ENCODE measurements at places on chromosomes 6 and 20.

GRCh38 chr6:135880066-135880972 lies 28.8 kb downstream of the PDE7B start:
- DNase-seq = peak; percentile 90

DNA sequence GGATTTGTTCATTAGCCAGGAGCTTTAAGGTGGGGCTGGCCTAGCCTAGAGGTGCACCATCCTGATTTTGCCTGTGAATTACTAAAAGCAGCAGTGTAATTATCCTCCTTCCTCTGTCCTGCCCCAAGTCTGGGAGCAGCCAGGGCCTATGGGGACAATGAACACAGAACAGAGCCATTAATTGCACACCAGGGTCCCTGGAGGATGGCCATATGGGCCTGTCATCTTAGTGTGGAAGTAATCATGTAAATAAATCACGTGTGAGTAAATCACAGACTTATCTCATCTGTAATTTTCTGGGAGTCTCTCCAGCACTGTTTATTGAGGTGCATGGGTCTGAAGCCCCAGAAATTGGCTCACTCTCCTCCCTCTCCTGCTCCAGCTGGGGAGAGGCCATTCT lies 176.3 kb downstream of the LRFN2 start:
- no peak for DNase-seq

DNA sequence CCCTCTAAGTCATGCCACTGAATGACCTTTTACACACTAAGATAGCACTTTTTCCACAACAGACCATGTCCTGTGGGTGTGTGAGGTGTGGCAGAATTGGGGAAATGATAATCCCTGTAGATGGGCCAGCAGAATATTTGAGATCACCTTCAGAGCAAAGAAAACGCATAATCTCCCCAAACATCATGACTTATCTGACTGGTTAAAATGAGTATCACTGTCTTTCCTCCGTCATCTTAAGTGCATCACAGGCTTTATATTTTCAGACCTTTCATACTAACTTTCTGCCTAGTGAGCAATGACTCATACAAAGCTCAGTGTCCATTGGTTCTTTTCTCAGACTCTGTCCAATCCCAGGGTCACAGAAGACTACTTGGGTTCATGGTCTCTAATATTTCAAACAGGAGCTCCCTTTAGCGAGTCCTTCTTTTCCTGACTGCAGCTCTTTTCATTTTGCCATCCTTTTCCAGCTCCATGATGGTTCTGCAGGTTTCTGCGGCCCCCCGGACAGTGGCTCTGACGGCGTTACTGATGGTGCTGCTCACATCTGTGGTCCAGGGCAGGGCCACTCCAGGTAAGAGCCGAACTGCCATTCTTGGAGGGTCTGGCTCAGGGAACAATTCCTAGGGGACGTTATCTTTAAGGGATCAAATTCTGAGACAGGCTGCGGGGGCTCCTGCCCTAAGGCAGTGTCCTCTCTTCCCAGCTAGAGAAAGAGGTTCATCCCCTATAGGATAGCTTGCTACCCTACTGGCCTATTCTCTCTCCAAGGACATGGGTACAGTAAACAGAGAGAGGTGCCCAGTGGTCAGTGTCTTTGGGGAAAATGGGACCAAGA lies at the start of gene HLA-DPB1:
Gene HLA-DPB1, plus strand, starts transcription at position 423 of the 838 bp plus-strand sequence. Its CDS starts 52 bp downstream, at position 475.
- DNase-seq = peak; percentile 22

DNA sequence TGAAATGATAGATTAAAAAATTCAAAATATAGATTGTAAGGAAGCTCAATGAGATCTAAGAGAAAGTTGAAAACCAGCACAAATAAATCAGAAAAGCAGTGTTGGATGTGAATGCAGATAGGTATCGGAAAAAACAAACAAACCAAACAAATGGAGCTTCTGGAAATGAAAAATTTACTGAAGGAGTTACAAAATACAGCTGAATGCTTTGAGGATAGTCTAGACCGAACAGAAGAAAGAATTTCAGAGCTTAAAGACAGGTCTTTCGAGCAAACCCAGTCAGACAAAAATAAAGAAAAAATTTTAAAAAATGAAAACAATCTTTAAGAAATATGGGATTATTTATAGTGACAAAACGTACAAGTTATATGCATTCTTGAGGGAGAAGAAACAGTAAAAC lies 146.7 kb downstream of the FAM83B start:
- DNase-seq = no peak

- no peak for DNase-seq
Measured at GRCh38 chr20:38296433-38296832, 7.5 kb upstream of the BPI start.

GRCh38 chr6:82419859-82420258 lies 56.2 kb downstream of the TPBG start:
- DNase-seq = no peak

DNA sequence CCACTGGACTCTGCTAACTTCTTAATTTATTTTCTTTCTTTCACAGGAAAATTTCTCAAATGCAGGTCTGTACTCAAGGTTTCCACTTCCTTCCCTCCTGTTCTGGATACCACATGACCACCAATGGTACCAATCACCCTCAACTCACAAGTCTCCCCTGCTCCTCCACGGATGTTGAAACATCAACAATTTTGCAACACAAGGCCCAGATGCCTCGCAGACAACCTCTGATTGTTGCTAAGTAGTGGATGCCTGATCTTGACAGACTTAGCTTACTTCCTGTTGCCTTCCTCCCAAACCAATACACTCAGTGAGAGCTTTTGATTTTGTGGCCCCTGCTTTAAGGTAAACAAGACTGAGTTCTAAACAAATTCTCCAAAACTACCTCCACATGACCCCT lies 146.6 kb downstream of the FRK start:
- no peak for DNase-seq

DNA sequence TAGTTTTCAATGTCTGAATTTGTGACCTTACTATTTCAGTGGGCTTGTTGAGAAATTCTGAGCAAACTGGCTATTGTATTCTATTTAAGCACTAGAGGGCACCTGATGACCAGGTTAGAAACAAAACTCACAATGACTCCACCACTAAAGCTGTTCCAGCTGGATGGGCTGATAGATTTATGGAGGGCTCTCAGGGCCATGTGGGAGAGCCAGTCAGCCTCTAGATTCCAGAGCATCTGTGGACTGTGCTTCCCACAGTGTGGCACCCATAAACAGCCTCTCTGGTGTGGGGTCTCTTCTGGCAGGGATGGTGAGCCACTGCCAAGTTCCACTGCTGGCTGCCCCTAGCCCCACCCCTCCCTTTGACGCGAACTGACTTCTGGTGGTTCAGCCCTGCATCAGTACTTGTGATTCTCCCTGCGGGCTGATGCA lies 29.2 kb downstream of the C6orf58 start:
- DNase-seq = peak; percentile 29

DNA sequence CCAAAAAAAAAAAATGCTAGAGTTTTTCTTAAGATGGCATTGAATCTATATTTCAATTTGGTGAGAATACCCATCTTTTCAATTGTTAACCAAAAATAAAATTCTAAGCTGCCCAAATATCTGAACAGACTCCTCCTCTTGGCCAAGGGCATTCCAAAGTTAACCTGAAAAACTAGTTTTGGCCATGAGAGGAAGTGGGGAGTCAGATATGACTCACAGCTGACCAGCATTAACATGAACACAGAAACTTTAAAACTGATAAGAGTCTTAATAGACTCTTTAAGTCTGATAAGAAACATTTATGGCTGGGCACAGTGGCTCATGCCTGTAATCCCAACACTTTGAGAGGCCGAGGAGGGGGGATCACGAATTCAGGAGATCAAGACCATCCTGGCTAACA lies 171.3 kb downstream of the FAXC start:
- no peak for DNase-seq

GRCh38 chr6:55963301-55963700 lies 87.9 kb upstream of the BMP5 start:
- DNase-seq = peak; percentile 6

DNA sequence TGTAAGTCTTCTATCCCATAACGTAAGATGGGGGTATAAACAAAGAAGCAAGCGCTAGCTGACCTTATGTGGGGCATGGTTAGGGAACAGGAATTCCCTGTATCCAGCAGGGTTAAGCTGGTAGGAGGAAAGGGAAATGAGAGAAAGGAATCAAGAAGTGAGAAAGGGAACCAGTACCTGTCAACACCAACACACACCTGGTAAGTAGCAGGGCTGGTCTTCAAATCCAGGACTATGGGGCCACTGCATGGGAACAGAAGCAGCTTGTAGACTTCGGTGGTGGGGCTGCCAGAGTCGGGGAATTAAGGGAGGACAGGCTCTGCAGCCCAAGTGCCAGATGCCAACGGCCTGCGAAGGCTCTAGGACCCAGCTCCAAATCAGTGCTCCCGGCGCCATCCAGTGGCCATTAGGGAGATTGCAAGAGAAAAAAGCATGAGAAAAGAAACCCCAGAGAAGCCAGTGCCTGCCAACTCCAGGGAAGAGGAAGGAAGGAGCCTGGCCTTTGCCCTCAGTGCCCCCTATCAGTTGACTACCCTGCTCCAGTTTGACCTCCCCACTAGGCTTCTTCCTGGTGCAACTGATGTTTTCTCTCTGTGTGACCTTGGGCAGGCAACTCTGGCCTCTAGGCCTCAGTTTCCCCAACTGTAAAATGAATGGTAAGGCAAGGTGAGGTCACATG lies 15.8 kb upstream of the RBPJL start:
- peak; percentile 64 for DNase-seq

GRCh38 chr6:142756215-142756630 lies 188.8 kb downstream of the HIVEP2 start:
- DNase-seq = peak; percentile 78

DNA sequence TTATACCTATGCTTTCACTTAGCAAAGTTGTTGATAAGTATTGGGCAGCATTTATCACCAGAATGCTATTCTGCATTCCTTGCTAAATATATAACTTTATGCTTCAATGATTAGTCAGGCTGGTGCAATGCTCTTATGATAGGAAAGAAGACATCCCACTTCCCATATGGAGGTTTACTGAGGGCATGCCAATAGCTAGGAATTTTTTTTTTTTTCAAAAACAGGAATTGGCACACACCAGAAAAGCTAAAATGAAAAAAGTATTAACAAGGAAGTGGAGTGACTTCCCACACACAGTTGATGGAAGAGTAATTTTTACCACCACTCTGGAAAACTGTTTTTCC lies 90.8 kb downstream of the FRK start:
- DNase-seq = peak; percentile 57

DNA sequence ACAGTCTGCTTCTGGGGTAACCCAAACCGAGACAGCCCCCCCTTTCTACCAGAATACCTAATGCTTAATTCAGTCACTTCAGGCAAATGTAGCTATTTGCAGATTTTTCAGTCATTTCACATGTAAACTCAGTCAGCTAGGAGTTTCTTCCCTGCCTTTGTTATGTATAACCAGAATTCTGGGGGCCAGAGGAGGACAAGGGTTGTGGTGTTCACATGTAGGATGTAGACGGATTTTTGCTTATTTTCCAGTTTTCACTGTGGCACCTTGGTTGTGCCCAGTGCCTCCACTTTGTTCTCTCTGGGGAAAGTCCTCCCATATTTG lies 51.1 kb downstream of the PROKR2 start:
- DNase-seq = no peak

- peak; percentile 30 for DNase-seq
Measured at GRCh38 chr6:7628479-7628878, 38.5 kb downstream of the SNRNP48 start.

GRCh38 chr6:68826501-68826900 lies 191.4 kb downstream of the ADGRB3 start:
- no peak for DNase-seq

- no peak for DNase-seq
Measured at GRCh38 chr6:30741789-30742315, 635 bp downstream of the FLOT1 start.

DNA sequence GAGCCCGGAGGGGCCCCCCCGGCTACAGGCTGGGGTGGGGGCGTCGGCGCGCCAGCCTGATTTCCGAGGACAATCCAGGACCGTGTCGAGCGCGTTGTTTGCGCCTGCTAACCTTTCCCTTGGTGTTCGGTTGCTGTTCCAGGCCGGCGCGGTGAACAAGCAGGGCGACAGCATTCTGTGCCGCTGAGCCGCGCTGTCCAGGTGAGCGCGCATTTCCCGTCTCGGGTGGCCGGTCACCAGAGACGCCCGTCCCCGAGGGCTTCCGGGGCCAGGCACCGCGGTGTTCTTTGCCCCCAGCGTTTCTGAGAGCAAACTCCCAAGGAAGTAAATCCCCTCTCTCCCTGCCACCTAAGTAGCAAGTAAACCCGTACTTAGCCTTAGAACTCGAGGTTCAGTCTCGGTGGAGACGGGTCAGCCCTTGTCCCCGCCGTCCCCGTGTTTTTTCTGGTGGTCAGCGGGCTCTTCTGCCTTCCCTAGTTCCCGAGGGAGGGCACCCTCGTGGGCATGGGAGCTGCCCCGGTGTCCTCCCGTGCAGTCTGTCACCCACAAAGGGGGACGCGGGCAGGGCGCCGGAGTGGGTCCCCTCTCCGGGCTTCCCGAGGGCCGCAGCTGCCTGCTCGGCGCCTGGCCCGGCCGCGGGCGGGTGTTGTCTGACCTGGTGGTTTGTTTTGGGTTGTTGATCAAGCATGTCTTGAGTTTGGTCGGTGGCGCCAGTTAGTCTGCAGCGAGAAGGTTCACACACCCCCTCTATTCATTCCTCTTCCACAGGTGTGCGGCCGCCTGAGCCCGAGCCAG lies 1.5 kb downstream of the ID4 start:
- no peak for DNase-seq

DNA sequence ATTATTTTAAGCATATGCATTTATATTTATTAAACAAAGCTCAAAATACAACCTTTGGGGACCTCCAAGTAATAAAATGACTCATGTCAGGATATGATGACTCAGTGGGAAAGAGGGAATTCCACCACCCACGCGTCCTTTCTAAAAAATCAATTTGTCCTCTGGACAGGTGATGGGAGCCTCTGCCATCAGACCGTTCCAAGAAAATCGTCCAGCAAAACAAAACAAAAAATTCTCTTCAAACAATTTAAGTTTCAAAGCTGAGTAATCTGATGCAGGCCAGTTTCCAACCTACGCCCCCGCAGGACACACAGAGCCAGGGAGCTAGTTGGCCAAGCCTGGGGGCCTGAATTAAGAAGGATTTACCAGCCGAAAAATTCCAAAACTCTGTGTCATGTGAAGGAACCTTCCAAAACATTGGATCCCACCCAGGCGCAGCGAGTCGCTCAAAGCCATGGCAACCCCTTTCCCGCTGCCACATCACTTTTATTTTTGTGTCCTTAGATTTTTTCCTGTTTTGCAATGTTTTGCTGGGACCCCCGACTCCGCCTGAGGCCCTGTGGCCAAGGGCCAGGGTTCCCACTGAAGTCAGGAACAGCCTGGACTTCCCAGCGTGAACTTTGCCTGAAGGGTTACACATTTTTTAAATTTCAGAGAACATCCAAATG lies 95.3 kb downstream of the NFATC2 start:
- DNase-seq = peak; percentile 97

GRCh38 chr20:61570646-61571195 lies 318.7 kb downstream of the CDH4 start:
- no peak for DNase-seq

- no peak for DNase-seq
Measured at GRCh38 chr6:108277831-108278230, 17.0 kb upstream of the SNX3 start.

Measured in fibroblast of skin of right quadriceps (primary cell).